ENCODE measurements at places on chromosomes 1 and 21. TPM values are rescaled to one million over a fixed set of nuclear protein-coding genes. Genes with fewer than 3 reads are reported as not detected.
A peak's percentile ranks its signal among the peaks of the same experiment; 100 is the strongest.

The ETV3L gene
- total RNA-seq: 0.25 TPM

The RNF19B gene
- 14.8 TPM for total RNA-seq

DNA sequence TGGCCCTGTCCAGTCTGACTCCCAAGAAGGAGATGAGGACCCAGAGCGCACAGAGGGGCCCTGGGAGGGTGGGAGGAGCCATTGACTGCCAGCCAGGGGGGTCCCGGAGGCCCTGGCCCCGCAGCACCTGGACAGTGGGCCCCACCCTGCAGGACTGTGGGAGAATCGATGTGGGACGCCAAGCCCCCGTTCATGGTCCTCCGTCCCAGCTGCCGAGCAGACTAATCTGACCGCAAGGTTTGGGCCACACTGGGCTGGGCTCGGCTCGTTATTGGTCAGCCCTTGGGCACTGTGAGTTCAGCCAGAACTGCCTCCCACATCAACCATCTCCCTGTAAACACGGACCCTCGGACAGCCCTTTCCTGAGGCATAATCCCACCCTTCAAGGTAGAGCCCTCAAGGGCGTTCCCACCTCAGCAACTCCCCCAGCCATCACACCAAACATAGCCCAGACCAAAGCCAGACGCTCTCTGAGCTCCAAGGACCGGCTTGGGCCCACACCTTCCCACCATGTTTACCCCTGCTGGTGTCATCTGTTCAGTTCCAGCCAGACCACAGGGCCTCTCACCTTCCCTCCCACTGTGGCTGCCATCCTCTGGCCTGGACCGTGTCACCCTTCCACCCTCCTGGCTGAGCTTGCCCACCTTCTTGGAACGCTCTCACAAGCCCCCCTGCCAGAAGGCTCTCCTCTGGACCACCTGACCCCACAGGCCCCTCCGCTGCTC lies 16.2 kb upstream of the POFUT2 start:
- no peaks in the 10 kb centered on the region for H3K4me1 ChIP-seq
- H3K27ac ChIP-seq: peak overlapping the region; percentile 19
- no peaks in the 10 kb centered on the region for H3K36me3 ChIP-seq

DNA sequence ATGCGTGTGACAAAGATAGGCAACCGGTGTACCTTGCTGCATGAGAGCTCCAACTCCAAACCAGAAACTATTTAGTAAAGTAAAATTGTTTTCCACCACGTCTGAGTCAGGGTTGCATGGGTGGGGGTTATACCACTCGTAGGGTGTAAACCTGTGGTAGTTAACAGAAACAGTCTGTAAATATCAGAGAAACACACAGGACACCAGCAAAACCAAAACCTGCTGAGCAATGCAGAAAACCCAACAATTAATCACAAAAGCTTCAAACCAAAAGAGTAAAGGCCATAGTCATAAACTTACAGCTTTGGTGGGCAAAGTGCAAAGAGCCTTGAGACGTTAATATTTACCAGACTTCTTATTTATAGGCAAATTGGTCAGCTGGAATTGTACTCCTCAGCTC lies 282.7 kb downstream of the BACH1 start:
- no peaks in the 10 kb centered on the region for H3K36me3 ChIP-seq
- no peak for DNase-seq
- H3K4me1 ChIP-seq: no peaks in the 10 kb centered on the region
- H3K4me3 ChIP-seq: no peak overlapping the region

- H3K36me3 ChIP-seq: peaks cover 4% of the 10 kb centered on the region
- H3K4me1 ChIP-seq: no peaks in the 10 kb centered on the region
- no peak for DNase-seq
- no peak overlapping the region for H3K4me3 ChIP-seq
- H3K27ac ChIP-seq: no peak overlapping the region
- H3K27me3 ChIP-seq: no peaks in the 10 kb centered on the region
Measured at GRCh38 chr1:236033336-236033735, 31.6 kb downstream of the NID1 start.

- H3K36me3 ChIP-seq: no peaks in the 10 kb centered on the region
- H3K27me3 ChIP-seq: no peaks in the 10 kb centered on the region
- no peak overlapping the region for H3K4me3 ChIP-seq
- no peak overlapping the region for H3K27ac ChIP-seq
- H3K4me1 ChIP-seq: peaks cover 19% of the 10 kb centered on the region
- DNase-seq: no peak
Measured at GRCh38 chr1:59688976-59689375, 125.8 kb upstream of the HOOK1 start.

DNA sequence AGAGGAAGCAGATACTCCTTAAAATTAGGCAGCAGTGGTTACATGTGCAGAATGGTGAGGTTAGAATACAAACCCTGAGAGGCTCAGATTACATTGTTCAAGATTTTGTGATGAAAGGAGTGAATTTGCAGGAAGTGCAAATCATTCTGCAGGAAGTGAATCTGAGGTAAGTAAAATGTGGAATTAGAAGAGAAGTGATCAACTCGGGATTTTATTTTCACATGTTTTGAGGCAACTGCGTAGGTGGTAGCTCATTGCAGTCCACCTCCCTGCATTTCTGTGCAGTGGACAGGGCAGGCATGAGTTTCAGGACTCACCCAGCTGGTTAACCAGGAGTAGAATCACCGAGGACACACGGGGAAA lies 2.1 kb upstream of the PLA2G2C start:
- DNase-seq: no peak
- no peak overlapping the region for H3K4me3 ChIP-seq
- H3K27ac ChIP-seq: no peak overlapping the region
- no peaks in the 10 kb centered on the region for H3K36me3 ChIP-seq
- H3K27me3 ChIP-seq: peaks cover 45% of the 10 kb centered on the region
- H3K4me1 ChIP-seq: peaks cover 24% of the 10 kb centered on the region

Measured in WTC11 (cell line).